ENCODE measurements at places on chromosomes 6 and 20.

GRCh38 chr6:38157905-38158304 is 338.4 kb downstream of the ZFAND3 start:
- DNase-seq: no peak

- no peak for DNase-seq
These were observed 188.6 kb upstream of the NT5E start for GRCh38 chr6:85261271-85261670.

DNA sequence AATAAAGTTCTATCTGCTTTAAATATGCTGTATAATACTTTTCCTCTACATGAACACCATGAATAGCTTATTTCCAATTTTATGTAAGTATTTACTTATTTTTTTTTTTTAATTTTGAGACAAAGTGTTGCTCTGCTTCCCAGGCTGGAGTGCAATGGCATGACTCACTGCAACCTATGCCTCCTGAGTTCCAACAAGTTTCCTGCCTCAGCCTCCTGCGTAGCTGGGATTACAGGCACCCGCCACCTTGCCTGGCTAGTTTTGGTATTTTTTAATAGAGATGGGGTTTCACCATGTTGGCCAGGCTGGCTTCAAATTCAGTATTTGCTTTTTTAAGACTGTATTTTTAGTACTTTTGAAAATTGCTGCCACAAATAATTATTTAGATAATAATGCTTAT is 1365.9 kb downstream of the GRIK2 start:
- no peak for DNase-seq

- no peak for DNase-seq
These were observed 44.8 kb downstream of the RIPOR3 start for GRCh38 chr20:50646483-50646996.

- DNase-seq: no peak
These were observed 19.0 kb downstream of the KIF3B start for GRCh38 chr20:32296412-32296811.

GRCh38 chr6:75608956-75609533 is 7.4 kb downstream of the SENP6 start:
- no peak for DNase-seq

DNA sequence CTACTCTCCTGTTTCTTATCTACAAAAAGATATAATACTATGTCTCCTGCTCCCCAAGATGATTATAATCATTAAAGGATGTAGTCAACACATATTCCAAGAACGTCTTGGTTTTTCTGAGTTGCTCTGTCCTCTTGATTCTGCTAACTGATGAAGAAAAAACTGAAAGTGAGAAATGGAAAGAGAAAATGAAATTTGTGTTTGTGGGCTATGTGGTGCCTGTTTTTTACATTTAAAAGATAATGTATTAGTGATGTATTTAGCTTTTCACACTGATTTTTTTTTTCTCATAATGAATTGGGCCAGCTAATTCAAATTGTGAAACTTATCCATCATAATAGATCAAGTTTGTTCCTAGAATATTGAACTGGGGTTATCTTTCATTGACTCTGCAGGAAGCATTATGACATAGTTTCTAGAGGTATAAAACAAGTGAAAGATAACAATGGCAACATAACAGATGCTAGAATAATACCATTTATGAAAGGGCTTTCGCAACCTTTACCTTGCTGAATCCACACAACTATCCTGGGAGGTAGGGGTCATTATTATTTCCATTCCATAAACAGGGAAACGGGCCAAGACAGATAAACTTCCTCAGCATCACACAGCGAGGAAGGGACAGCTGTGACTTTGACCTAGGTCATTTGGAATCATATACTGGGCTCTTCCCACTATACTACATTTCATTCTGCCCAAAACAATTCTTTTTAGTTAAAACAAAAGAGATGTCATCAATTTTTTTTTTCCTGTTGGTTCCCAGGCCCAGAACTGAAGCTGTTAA is 336.7 kb downstream of the GJA1 start:
- no peak for DNase-seq

DNA sequence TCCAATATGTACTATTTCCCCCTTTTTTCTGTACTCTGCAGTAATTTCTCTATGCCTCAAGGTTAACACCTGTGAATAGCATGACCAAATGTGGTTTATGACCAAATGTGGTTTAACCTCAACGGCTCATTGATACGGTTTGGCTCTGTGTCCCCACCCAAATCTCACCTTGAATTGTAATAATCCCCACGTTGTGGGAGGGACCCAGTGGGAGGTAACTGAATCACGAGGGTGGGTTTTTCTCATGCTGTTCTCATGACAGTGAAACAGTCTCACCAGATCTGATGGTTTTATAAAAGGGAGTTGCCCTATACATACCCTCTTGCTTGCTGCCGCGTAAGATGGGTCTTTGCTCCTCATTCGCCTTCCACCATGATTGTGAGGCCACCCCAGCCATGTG is 18.7 kb downstream of the DEK start:
- DNase-seq: no peak

- DNase-seq: peak; percentile 33
These were observed 3.1 kb upstream of the MRGBP start for GRCh38 chr20:62792940-62793756.

- DNase-seq: no peak
These were observed 122.5 kb downstream of the MTHFD1L start for GRCh38 chr6:150987855-150988464.

DNA sequence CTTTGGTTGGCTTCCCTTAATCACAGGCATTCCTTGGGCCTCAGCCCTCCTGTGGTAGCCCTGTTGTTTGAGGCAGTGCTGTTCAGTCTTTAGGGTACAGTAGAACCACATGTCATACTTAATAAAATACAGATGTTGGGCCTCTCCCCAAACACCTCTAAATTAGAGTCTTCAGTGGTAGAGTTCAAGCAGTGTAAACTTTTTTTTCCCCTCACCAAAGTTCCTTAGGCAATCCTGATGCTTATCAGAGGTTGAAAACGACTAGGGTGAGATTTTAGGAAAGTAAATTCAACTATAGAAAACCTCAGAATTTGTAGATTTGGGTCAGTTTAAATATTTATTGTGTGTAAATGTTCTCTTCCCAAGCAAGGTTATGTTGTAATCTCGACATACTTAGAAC is 44.6 kb downstream of the BLTP3A start:
- DNase-seq: no peak

GRCh38 chr6:45584127-45584526 is 206.4 kb upstream of the SUPT3H start:
- no peak for DNase-seq

- no peak for DNase-seq
These were observed 2.0 kb upstream of the SPACA1 start for GRCh38 chr6:88045521-88046136.

DNA sequence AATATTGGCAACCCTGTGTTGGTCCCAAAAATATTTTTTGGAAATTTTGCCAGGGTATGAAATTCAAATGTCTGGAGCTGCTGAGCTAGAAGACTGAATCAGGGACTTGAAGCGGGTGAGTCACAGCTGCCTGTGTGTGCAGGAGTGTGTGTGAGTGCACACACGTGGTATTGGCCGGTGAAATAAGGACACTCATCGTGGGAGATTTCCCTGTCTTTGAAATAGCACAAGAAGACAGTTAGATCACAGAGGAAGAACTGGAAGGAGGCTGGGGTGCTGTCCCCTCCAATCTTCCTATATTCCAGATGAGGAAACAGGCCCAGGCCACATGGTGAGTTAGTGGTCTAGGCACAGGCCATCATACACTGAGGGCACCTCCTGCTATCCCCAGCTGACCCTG is 123.8 kb upstream of the MLN start:
- DNase-seq: no peak

GRCh38 chr6:88785478-88785877 is 177.9 kb downstream of the RNGTT start:
- no peak for DNase-seq

- no peak for DNase-seq
These were observed 14.3 kb upstream of the DEF6 start for GRCh38 chr6:35283361-35283760.

- no peak for DNase-seq
These were observed 15.5 kb downstream of the RIPOR3 start for GRCh38 chr20:50675671-50676376.

GRCh38 chr6:157428427-157429202 is 47.6 kb downstream of the ZDHHC14 start:
- DNase-seq: no peak

DNA sequence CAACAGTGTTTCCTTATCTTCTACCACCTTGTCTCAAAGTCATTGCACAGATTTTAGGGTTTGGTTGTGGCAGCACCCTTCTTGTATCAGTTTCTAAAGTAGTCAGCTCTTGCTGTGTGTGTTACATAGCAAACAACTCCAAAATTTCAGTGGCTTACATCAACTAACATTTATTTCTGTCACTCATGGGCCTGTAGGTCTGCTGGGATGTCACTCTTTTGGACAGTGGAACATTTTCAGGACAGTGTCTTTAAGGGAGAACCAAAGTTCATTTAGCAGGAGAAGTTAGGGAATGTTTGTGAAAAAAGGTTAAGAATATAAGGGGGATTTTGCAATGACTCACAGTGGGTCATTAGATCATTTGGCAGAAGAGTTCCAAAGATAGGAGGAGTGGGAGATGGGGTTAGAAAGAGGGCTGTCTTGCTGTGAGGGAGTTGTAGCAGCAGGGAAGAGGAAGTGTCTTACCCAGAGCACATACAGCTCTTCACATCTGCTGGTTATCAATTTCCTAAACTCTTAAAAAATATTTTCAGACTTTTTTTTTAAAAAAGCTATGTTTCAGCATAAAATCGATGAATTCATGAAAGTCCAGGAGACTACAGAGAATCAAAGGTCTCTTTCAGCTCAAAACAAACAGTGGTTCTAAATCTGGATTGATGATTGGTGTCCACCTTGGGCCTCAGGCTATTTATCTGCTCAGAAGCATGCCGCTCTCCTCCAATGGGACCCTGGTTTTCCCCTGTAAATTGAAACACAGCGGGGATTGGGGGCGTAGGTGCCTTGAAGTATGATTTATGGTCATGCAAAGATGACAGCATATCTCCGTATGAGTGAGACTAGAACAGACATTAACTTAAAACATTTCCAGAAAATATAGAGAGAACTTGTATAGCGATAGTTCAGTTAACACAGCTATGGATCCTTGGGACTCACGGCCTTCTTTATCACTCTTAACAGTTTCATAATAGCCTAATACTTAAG is 117.3 kb downstream of the B3GAT2 start:
- no peak for DNase-seq

- DNase-seq: peak; percentile 12
These were observed 17.1 kb upstream of the CALHM6 start for GRCh38 chr6:116444092-116444491.

DNA sequence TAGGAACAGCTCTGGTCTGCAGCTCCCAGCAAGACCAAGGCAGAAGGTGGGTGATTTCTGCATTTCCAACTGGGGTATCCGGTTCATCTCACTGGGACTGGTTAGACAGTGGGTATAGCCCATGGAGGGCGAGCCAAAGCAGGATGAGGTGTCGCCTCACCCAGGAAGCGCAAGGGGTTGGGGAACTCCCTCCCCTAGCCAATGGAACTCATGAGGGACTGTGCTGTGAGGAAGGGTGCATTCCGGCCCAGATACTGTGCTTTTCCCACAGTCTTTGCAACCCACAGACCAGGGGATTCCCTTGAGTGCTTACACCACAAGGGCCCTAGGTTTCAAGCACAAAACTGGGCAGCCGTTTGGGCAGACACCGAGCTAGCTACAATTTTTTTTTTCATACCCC is 21.8 kb downstream of the HDDC2 start:
- DNase-seq: no peak

DNA sequence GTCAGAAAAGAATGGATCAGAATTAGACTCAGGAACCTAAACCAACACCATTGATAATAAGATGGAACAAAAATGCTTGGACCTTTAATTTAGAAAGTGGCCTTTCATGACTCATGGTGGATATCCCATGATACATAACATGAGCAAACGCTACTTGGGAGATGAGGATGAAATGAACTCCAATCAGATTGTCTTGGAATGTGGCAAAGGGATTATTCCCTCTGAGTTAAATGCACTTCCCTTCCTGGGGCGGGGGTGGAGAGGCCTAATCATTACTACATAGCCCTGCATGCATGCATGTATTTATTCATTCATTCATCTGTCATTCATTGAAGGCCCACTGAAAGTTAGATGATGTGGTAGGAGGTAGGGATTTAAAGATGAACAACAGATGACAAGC is 174.0 kb downstream of the AIG1 start:
- DNase-seq: no peak

DNA sequence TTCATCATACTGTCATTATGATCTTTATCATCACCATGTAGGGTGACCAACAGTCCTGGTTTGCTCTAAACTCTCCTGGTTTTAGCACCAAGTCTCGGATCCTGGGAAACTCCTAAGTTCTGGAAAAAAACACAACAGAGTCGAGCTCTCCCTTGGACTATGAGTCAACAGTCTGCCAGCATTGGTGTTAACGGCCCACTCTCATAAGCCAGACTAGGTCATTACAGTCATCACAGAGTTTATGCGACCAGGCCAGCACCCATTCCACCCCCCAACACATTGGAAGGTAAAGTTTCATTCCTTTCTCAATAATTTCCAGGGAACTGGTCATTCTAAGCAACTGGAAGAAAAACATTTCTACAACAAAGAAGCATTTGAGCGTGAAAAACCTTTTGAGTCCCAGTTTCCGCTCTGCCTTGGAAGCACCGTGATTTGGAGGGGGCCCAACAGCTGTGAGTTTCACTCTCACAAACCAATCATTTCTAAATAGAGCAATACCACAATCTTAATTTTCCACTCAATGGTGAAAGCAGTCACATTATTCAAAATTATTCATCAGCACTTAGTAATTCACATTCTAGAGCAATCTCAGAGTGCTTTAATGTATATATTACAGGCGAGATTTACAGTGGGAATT is 445.0 kb downstream of the CDH26 start:
- no peak for DNase-seq

- DNase-seq: no peak
These were observed 44.0 kb downstream of the GABRR2 start for GRCh38 chr6:89270951-89271721.

DNA sequence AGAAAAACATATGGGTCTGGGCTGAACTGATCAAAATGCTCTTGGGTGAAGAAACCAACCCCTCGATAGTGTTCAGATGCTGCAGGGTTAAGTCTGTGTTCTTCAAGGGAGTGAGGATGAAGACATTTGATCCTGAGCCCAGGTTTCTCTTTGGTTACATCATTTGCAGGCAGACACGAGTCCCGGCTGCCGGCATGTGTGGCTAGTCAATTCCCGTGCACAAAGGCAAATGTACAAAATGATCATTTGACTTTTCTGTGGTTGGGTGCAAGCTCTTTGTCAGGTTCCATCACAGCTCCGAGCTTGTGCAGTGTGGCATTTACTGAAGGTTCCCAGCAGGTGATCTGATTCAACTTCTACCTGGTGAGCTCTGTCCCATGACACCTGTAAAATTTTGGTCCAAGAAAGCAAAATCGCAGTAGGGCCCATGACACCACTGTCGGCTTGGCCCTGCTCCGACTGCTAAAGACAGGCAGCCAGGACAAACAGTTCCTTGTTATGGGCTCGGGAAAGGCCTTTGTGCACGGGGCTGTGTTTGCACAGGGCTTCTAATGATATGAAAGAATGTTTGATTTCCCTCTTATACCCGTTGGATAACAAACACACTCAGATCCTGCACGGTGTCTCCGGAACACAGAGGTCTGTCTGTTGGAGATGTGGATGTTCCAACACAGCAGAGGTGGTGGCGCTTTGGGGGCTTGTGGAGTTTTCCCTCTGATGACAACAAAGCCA is 46.9 kb downstream of the GJA10 start:
- peak; percentile 20 for DNase-seq
